Memory B cell (primary cell): ENCODE measurements at places on chromosomes 6 and 20.

GRCh38 chr6:52362443-52363227, 684 bp downstream of the PAQR8 start:
- DNase-seq, result no peak

- DNase-seq, result no peak
Observed at GRCh38 chr20:1038205-1038604, 36.1 kb upstream of the RSPO4 start.

GRCh38 chr6:30542404-30542725, 13.9 kb downstream of the GNL1 start:
- DNase-seq, result peak; percentile 55

DNA sequence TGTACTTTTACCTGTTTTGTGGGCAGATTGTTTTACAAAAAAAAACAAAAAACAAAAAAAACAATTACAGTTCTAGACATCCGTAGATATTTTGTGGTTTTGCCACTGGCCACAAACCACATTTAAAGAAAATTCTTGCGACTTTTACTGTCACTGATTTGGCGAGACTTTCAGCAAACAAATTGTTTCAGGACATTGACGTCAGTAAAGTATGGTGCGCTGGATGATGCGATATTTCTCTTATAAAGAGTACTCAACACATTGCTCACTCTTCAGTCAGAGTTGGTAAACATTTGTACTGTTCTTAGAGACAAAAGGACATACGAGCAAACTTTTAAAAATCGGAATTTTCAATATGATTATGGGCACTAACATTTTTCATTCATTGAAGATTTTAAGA, 229.8 kb downstream of the HAO1 start:
- DNase-seq, result no peak

- no peak for DNase-seq
Observed at GRCh38 chr6:41022294-41022693, 16.7 kb downstream of the UNC5CL start.

- no peak for DNase-seq
Observed at GRCh38 chr6:112149719-112150263, 62.4 kb downstream of the FAM229B start.

DNA sequence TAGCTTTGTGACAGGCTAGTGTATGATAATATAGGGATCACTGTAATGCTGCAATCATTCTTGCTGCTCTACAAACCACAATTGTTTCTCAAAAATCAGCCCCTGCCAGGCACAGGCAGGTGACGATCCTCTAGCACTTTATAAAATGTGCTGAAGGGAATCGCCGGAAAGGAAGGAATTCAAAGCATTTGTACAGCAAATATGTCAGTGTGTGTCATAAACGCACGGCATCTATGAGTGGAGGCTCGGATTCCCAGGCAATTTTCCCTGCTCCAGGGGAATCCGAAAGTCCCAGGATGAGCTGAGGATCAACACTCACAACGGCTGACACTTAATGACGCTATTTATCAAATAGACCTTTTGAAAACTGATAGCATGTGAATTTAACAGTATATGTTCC, 1.4 kb downstream of the PHACTR1 start:
- DNase-seq, result no peak

GRCh38 chr6:116695401-116695800, 14.4 kb downstream of the KPNA5 start:
- DNase-seq, result no peak

- DNase-seq, result no peak
Observed at GRCh38 chr6:7974938-7975763, 64.6 kb upstream of the TXNDC5 start.

GRCh38 chr20:48189181-48189580, 403.9 kb upstream of the SULF2 start:
- DNase-seq, result no peak

- DNase-seq, result no peak
Observed at GRCh38 chr6:94645191-94645590, 932.1 kb upstream of the MANEA start.

DNA sequence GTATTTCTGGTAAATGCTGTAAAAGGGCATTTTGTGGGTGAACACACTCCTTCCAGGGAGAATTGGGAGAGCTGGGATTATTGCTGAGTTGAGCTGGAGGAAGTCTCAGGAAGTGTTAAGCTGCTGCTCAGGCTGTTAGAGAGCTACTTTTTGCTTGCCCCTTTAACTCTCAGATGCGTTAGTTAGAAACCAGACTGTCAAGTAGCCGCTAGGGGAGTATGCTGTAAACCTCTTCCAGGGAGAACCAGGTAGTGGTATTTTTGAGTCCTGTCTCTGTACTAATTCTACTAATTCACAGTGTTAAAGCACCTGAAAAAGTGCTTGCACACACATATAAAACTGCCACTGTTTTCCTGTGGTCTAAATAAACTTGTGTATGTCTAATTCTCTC, 6.6 kb upstream of the GFRAL start:
- DNase-seq, result no peak

GRCh38 chr6:117531346-117531745, 48.9 kb downstream of the DCBLD1 start:
- DNase-seq, result no peak

DNA sequence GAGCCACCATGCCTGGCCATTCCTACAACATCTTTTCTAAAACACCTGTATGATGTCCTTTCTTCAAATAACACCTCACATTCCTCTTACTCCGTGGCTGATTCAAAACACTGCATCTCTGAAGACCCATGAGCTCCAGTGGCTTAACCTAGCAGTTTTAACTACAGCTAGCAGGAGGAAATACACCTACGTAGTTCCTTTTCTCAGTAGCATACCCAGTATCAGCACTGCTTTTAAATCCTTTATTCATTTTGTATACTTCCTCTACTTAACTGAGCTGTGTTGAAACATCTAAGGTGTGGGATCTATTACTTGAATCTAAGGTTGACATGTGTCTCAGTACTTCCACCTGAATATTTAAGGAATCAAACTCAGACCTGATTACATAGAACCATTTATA, 113.6 kb upstream of the CCDC28A start:
- no peak for DNase-seq

GRCh38 chr6:116218172-116218633, 35.7 kb downstream of the TSPYL4 start:
- peak; percentile 1 for DNase-seq

DNA sequence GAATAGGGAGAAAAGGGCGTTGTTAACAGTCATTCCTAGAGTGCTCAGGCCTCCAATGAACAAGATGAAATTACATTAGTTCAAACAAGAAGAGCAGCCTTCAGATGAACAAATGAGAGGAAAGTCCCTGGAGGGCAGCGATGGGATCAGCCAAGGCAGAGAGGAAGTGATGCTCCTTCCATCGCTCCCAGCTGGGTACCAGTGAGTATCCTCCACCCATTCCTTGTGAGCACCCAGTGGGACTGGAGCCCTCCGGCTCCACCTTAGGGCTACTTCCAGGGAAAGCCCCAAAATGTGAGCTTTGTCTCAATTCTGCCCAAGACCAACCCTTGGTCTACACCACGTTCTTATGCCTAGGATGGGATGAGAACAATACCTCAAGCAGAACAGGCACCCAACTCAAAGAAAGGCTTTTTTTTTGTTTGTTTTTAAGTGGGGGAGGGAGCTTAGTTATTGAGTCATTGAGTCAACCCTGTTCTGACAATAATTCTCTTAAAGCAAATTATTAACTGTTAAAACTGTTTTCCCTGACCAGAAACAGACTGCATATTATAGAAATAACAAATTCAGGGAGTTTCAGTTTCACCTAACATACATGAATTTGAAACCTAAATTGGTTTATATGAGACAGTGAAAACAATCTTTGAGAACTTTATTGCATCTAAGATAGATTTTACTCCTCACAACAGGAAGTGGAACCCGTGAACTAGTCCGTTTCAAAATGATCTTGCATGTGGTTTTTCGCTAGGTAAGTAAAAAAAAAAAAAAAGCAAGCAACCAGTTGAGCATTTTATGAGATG, 106.9 kb downstream of the IPCEF1 start:
- no peak for DNase-seq

DNA sequence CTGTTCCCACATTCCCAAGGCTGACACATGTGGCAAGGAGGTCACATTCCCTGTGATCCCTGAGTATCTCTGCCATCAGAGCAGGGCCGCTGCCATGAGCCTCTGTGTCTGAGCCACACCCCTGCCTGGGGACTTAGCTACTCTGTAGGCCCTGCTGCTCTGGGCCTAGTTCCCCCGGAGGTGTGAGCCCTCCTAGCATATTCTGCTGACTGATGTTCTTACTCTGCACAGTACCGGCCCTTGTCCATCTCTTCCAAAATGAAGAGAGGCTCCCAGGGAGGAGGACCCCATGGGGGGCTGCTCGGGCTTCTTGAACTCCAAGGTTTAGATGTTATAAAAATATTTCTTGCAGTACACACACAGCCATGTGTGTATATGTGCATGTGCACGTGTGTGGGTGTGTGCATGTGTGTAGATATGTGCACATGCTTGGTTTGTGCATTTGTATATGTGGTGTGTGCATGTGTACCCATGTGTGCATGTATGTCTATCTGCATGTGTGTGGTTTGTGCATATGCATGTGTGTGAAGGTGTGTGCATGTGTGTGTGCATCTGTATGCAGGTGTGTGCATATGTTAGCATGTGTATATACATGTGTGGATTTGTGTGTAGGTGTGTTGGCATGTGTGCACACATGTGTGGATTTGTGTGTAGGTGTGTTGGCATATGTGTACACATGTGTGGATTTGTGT, 101.2 kb downstream of the ERMARD start:
- DNase-seq, result no peak

GRCh38 chr20:53905019-53905819, 165.2 kb downstream of the BCAS1 start:
- no peak for DNase-seq

DNA sequence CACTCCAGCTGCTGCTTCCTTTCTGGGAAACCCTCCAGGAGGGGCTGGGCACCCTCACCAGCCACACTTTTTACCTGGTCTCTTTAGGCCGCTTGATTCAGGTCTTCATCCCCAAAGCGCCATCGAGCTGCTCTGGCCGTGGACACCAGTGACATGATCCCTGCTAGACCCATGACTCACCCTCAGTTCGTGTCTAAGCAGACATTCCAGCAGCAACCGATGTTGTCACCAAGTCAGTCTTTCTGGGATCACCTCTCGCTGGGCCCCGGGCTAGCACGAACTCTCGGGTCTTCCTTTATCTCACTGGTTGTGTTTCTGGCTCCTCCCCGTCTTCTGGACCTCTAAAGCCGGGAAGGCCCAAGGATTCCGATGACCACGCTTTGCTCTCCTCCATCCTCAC, 43.0 kb upstream of the GPR31 start:
- DNase-seq, result no peak

DNA sequence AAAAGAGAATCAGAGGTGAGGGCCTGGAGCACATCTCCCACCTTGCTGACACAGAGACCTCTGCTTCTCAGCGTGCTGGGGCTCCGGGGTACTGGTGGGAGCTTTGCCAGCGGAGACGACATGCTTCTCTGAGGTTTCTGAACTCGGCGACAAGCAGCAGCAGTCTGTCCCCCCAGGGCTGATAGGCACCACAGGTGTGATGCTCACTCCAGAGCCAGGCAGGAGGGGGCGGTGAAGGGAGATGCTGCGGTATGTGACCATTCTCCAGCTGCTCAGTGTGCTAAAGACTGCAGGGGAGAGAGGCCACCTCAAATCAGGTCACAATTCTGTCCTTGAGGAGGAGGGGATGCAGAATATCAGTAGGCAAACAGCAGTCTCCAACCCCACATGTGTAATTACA, 219.9 kb downstream of the ALDH8A1 start:
- no peak for DNase-seq

GRCh38 chr6:5249451-5250122, 11.2 kb downstream of the LYRM4 start:
- DNase-seq, result no peak

GRCh38 chr6:7006515-7007191, 101.1 kb upstream of the RREB1 start:
- no peak for DNase-seq

GRCh38 chr6:114274836-114275235, 68.0 kb downstream of the HS3ST5 start:
- no peak for DNase-seq

- no peak for DNase-seq
Observed at GRCh38 chr6:145813285-145814034, 1.1 kb downstream of the FBXO30 start.

DNA sequence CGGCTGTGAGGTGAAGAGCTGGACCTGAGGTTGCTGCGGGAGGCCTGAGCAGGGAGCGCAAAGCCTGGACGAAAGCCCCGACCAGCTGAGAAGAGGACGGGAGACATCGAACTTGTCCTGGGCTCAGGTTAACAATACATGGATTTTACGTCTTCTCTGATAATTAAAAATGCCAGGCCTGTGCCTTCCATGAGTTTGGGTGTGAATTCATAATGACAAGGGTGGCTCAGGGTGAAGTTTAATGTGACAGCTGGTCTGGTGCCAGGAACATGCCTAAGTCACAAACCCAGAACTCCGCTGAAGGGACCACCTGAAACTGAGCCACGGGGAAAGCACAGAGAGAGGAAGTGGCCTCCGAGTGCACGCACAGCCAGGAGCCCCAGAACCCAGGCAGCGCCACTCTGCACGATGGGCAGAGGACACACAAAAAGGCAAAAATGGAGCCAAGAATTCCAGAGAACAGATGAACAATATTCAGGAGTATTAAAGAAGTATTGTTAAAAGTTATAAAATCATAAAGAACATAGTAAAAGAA, 150.1 kb upstream of the RPS6KA2 start:
- no peak for DNase-seq

DNA sequence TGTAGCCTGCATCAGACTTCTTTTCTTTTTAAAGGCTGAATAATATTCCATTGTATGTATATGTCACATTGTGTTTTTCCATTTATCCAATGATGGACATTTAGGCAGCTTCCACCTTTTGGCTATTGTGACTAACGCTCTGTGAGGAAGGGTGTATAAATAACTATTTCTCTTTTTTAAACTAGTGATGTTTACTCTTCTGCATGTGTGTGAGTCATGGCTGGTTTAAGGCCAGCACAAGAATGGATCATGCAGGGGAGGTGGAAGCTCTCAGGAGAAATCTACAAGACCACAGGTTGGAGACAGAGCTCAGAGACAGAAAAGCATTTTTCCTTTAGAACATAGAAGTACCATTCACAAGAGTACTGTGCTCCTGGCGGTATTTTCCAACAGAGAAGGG, 307.2 kb downstream of the SOX4 start:
- no peak for DNase-seq
